ENCODE measurements at places on chromosomes 11 and 22. TPM values are rescaled to one million over a fixed set of nuclear protein-coding genes. Genes with fewer than 3 reads are reported as not detected.

The GPR83 gene
- polyA plus RNA-seq = 0.70 TPM

The TRIM29 gene
- polyA plus RNA-seq = 0.90 TPM

The LRFN4 gene
- polyA plus RNA-seq = 28.0 TPM

The UBQLN3 gene
- not detected for polyA plus RNA-seq

The ACR gene
- polyA plus RNA-seq = 0.53 TPM

The MMP11 gene
- polyA plus RNA-seq = 15.3 TPM

The FRMD8 gene
- polyA plus RNA-seq = 11.2 TPM

The C11orf91 gene
- not detected for polyA plus RNA-seq

The MYO7A gene
- polyA plus RNA-seq = 2.7 TPM

The CRYBA4 gene
- polyA plus RNA-seq = not detected

Data from left renal pelvis (tissue), 4 donors.